ENCODE measurements at places on chromosomes 3 and 15.

DNA sequence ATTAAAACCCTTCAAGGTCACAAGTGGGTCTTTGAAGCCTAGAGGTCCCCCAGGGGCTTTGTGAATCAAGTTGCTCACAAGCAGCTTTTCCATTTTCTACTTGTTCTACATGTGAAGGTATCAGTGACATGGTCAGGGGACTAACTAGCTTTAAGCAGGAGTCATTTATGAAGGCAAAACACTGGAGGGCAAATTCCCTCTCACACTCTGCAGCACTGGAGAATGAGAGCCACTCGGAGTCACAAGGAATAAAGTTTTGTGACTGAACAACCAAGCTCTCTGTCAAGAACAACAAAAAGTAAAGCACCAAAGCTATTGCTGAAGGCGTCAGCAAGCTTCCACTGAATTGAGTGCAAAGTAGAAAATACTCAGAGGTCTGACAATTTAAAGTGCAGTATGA lies 609.0 kb downstream of the EDEM1 start:
- no peak for DNase-seq

DNA sequence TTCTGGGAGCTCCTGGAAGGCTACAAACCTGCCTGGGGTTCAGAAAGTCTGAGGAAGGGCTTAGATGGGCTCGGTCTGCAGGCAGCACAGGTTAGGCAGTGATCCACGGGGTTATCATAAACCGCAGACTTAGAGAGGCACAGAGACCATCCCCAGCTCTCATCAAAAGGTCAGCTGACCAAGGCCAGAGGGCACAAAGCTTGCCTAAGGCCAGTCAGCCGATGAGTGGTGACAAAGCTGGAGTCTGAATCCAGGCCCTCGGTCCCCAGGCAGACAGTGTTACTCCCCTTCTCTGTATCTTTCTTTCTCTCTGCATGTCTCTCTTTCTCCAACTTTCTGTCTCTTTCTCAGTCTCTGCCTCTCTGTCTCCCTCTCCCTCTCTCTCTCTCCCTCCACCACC lies 56.5 kb downstream of the ADCY5 start:
- DNase-seq: no peak

GRCh38 chr3:46405301-46406019 lies 1.4 kb downstream of the CCR5AS start:
- no peak for DNase-seq

- DNase-seq: no peak
Measured at GRCh38 chr3:97954228-97954827, 17.9 kb downstream of the RIOX2 start.

- DNase-seq: no peak
Measured at GRCh38 chr3:159910991-159911663, 77.5 kb upstream of the IL12A start.

GRCh38 chr3:31721676-31722075 lies 189.0 kb downstream of the STT3B start:
- DNase-seq: no peak

DNA sequence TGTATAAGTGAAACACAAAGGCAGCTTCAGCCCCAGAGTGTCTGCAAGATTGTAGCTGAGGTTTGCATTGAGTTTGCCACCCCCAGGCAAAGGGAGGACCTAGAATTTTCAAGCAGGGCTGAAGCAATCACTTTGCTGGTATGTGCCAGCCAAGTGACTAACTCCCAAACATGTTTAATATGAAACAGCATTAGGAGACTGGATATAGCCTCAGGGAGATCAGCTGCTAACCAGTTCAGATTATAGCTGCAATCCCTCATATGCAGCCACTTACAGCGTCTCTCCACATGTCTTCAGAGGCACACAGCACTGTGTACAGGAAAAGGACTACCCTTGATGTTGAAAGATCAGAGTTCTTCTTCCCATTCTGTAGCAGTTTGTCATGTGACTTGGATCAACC lies 38.4 kb upstream of the PPP2R3A start:
- no peak for DNase-seq

DNA sequence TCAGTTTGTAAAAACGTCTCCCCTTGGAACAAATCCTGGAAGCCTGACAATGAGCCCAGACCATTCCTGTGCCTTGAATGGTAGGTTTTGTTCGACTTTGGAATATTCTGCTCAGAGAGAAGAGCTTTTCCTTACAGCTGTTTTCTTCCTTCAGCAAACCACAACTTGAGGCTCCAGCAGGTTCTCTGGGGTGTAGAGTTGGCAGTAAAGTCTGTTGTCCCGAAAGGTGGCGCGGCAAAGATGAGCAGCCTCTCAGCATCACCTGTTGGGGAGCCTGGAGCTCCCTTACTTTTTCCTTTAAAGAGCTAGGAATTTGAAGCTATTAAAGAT lies 65.4 kb downstream of the BOC start:
- DNase-seq: no peak

DNA sequence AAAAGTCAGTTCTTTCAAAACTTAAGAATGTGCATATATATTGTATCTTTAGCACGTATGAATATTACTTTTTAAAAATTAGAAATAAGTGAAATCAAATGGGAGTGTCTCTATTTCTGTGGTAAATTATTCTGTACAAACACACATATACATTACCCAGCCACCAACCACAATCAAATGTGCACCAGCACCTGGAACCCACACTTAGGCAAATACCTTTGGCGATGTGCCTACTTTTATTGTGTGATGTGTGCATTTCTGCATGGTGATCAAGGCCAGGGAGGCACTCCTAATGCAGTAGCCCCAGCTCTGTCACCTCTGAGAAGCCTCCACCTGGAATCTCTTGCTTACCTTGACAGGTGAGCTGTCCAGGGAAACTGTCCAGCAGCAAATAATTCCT lies 76.9 kb downstream of the PIK3R4 start:
- DNase-seq: no peak

- DNase-seq: no peak
Measured at GRCh38 chr3:186917512-186918312, 12.6 kb upstream of the ST6GAL1 start.

Data from esophagus squamous epithelium (tissue), 5 donors.